ENCODE measurements at places on chromosomes 7 and 10.

DNA sequence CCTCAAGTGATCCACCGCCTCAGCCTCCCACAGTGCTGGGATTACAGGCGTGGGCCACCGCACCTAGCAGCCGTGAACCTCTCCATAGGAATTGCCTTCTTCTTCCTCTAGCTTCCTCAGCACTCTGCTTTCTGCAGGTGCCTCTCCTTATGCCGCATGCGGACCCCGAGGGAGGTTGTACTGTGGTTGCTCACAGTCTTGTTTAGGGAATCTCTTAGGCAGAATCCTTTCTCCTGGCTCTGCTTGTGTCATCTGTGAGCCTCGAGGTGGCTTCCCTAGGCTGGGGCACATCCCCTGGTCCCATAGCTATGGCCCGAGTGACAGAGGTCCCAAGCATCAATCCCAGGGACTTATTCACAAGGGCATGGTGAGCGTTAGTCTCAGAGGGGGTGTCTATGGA lies 33.2 kb upstream of the GIMAP8 start:
- DNase-seq: no peak

GRCh38 chr10:79487296-79488194 lies 24.8 kb upstream of the EIF5AL1 start:
- DNase-seq: no peak

- no peak for DNase-seq
These were observed 346.6 kb downstream of the PTEN start for GRCh38 chr10:88209837-88210561.

- DNase-seq: no peak
These were observed 48.6 kb upstream of the GPR37 start for GRCh38 chr7:124813994-124814798.

GRCh38 chr10:49356944-49357343 lies 38.9 kb downstream of the DRGX start:
- no peak for DNase-seq

- no peak for DNase-seq
These were observed 232.3 kb upstream of the MKLN1 start for GRCh38 chr7:131095346-131095745.

DNA sequence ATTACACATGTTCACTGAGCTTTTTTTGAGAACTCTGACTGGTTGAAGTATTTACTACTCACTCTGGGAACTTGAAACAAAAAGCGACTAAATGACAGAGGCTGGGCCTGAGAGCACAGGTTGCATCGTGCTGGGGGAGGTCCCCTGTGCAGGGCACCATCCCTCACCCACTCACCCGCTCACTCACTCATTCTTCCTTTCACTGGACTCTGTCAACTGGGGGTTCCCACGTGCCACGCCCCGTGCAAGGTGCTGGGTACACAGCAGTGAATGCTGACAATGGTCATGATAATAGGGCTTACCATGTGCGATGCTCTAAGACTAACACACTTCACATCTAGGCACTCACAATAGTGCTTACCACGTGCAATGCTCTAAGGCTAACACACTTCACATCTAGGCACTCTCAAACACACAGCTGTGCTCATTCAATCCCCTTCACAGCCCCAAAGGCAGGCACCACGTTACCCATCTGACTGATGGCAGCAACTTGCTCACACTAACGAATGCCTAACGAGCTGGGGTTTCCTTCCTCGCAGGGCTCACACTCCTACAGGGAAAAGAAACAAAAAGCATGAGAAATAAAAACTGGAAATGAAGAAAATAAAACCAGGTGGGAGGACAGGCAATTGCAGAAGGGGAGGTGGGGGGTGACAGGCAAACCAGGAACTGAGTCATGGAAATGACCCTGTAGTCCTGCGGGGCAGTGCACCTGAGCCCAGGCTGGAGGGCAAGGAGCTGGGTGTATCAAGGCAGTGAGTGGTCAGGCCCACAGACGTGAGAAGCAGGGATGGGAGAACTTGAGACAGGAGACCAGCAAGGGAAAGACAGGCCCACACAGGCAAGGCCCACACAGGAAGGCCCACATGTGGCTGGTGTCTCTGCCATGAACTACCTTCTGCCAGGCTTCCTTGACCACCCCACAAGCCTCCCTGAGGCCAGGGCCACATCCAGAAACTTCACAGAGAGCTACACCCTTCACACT lies 147.0 kb upstream of the FAM20C start:
- DNase-seq: no peak

GRCh38 chr7:64308016-64308270 lies 5.8 kb upstream of the ZNF736 start:
- DNase-seq: no peak

- peak; percentile 21 for DNase-seq
These were observed 47.8 kb downstream of the CPEB3 start for GRCh38 chr10:92242910-92243671.

- no peak for DNase-seq
These were observed 3.0 kb upstream of the NRP1 start for GRCh38 chr10:33337326-33337957.

DNA sequence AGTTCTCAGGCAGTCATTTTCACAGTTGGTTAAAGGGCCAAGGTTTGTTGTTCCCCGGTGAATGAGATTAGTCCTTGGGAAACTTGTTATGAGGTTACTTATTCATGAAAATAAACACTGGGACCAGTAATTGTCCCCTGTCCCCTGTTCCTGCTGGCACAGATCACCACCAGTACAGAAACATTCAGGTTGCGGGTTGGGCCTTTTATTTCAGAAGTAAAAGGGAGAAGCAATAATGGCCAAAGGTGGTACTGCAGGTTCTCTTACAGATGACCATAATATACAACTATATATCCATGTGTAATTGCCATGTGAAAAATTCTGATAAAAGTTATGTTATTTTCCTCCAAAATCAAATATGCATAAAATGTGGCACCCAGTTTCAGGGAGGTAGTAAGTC lies 442.0 kb downstream of the SORCS1 start:
- no peak for DNase-seq

GRCh38 chr7:115475761-115476385 lies 554.0 kb downstream of the MDFIC start:
- DNase-seq: no peak

DNA sequence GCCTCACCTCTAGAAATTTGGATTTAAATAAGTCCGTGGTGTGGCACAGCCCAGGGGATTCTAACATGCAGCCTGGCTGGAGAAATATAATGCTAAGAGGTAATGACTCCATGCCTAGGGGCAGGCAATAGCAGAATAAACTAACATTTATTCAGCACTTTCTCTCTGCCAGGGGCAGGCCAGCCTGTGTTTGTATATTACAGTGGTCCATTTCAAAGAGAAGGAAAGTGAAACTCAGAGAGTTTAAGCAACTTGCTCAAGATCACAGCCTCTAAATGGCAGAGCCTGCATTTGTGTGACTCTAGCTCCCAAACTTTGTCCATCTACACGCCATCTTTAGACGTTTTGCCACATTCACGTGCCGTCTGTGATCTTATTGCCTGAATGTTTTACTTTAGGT lies 6.7 kb upstream of the LRRC18 start:
- no peak for DNase-seq

DNA sequence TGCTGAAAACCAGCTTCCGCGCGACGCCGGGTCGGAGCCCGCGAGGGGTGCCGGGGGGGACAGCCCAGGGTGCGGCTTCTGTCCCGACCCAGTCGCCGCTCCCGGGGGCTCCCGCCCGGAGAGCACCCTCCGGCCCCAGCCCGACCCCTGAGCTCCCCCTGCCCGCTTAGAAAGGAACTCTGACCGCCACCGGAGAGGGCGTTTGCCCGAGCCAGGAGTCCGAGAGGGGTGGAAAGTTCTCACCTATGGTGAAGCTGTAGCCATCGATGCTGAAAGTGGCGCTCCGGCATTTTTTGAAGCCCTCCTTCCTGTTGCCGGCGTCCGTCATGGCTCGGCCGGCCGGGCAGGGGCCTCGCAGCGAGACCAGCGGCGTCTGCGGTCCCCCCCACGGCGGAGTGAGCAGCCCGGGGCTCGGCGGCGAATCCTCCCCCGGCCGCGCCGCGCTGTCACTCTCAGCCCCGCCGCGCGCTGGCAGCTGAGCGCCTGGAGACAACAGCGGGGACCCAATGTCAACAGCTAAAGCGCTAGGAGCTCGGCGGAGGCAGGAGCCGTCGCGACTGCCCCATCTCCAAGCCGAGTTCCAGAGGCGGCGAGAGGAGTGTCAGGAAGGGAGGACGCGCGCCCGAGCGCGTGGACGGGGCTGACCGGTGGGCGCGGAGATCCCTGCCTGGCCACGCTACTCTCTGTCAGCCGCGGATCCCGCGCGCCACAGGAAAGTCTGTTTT lies 191.6 kb downstream of the LSM5 start:
- DNase-seq: no peak

DNA sequence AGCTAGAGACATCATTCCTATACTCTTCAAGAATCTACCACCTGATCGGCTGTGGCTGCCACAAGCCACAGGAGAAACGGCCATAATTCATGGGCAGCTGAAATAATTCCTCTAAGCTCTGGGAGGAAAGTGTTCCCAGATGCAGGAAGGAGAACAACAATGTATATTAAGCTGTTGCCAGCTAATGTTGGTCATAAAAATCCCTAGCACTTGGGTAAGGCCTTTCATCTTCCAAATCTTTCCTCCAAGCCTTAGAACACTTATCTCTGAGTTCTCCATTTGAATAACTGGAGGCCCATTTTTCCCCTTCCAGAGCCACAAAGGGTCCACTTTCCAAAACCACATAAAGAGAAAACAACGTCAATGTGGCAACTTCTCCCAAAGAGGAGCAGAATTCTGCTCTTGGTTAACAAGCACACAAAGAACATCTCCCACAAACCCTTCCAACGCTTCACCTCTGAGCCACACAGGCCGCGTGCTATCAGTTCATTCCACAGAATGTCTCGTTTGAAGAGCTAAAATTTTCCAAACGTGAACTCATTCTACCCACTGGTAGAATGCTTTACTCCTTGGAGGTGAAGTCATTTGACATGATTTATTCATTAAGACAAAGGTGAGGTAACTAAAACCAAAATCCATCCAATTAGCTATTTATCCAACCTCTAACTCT lies 11.2 kb downstream of the KCNMA1 start:
- no peak for DNase-seq

- no peak for DNase-seq
These were observed 350.1 kb downstream of the RNLS start for GRCh38 chr10:88232983-88233543.

DNA sequence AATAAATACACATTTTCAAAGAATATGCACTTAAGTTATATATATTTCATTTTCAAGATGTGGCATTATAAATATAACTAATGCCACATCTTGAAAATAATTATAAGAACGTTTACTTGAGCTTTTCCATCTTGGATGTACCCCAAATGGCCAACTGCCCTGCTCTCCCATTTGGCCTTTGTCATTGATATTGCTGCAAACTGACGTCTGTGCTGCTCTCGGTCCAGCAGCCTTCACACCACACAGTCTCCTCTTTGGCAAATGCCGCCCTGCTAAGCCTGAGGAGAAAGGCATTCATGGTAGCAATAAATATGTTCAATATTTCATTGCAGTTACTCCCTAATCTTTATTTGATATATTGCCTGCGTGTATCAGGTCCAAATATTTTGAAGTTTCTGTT lies 384.6 kb upstream of the ADARB2 start:
- no peak for DNase-seq

- no peak for DNase-seq
These were observed 32.7 kb downstream of the SLC35B4 start for GRCh38 chr7:134284011-134284410.

DNA sequence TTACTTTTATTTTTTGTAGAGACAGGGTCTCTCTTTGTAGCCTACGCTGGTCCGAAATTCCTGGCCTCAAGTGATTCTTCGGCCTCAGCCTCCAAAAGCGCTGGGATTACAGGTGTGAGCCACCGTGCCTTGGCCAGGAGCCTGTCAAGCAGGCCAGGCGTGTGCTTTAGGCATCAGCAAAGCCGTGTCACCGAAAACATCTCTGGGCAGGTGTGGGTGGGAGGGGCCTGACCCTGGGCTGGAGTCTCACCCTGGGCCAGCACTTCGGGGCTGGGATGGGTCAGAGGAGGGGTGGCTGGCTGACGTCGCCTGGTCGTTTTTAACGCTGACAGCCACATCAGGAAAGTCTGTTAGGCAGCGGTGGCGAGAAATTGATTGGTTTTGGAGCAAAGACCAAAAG lies 80.9 kb downstream of the UNCX start:
- DNase-seq: no peak

DNA sequence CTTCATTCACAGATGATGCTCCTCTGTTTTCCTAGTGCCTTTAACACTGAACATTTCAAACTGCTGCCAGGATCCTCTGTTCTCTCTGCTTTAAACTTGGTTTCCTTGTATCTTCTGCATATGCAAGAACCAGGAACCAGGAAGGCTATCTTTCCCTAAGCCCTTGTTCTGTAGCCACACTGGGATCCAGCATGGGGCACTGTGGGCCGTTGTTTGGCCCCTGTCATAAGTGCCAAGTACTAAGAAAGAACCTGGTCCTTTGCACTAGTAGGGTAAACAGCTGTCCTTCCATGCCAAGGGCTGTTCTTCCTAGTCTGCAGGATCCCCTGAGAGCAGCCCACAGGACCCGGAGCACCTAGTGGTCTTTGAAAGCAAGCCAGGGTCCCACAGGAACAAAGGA lies 49.0 kb upstream of the TRIM8 start:
- DNase-seq: no peak

- DNase-seq: no peak
These were observed 188.1 kb downstream of the MGMT start for GRCh38 chr10:129655007-129655678.

DNA sequence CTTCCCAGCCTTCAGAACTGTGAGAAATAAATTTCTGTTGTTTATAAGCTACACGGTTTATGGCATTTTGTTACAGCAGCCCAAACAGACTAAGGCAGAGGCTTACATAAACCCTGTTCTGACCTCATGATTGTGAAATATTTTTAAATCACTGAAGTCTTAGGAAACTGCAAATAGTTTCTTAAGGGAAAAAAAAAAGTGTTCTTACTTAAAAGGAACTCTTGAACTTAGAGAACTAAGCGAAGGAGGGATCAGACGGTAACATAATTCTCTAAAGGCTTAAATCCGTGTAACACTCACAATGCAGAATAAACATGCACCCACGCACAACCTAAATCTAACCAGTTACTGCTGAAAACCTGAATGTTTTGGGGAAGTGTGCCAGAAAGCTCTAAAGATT lies 749.1 kb upstream of the LRRTM3 start:
- no peak for DNase-seq

- DNase-seq: no peak
These were observed 86.8 kb upstream of the KMT2C start for GRCh38 chr7:152522571-152523067.

DNA sequence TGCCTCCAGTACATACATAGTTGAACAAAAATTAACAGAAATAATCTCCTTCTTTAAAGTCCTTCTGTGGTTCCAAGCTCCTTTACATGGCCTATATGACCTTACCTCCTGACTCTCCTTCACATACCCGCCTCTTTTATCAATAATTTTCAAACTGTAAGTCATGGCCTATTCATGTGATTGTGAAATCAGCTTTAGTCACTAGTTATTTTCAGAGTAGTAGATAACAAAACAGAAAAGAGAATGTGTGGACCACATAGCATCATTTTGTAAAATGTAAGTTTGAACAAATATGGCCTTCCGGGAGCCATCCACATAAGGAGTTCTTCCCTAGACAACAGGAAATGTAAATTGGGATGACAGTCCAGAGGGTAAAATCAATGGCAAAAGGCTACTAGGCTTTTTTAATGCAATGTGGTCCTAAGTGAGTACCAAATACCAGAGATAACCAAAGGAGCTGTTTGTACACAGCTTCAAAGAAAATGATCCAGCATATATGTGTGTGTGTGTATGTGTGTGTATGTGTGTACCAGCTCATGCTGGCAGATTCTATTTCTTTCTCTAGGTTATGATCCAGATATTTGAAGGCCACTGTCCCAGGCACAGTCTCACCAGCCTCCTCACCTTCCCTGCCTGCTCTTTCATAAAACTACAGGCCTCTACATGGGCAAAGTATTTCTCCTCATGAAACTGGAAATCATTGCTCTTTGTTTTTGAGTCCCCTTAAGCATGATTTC lies 12.3 kb upstream of the FAM133B start:
- no peak for DNase-seq

Data from hypothalamus (tissue), 51 donors.